ENCODE measurements at places on chromosomes 5 and 9. TPM values are rescaled to one million over a fixed set of nuclear protein-coding genes. Genes with fewer than 3 reads are reported as not detected.

DNA sequence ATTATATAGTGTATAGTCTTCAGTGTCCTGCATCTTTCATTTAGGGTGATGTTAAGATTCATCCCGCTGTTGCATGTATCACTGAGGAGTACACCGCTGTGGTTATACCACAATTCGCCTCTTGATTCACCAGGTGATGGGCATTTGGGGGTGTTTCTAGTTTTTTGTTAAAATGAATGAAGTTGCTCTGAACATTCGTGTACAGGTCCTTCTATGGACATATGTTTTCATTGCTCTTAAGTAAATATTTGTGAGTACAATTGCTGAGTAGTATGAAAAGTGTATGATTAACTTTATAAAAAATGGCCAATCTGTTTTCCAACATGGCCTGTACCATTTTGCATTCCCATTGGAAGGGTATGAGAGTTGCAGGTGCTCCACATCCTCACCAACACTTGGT lies 61.7 kb downstream of the PLAC8L1 start:
- DNase-seq: no peak

GRCh38 chr9:131977109-131977838 lies 102.4 kb downstream of the MED27 start:
- no peak for DNase-seq

- DNase-seq: no peak
These were observed 22.4 kb upstream of the PLPP1 start for GRCh38 chr5:55557123-55557522.

- no peak for DNase-seq
These were observed 50.0 kb downstream of the RGS3 start for GRCh38 chr9:113513536-113513935.

DNA sequence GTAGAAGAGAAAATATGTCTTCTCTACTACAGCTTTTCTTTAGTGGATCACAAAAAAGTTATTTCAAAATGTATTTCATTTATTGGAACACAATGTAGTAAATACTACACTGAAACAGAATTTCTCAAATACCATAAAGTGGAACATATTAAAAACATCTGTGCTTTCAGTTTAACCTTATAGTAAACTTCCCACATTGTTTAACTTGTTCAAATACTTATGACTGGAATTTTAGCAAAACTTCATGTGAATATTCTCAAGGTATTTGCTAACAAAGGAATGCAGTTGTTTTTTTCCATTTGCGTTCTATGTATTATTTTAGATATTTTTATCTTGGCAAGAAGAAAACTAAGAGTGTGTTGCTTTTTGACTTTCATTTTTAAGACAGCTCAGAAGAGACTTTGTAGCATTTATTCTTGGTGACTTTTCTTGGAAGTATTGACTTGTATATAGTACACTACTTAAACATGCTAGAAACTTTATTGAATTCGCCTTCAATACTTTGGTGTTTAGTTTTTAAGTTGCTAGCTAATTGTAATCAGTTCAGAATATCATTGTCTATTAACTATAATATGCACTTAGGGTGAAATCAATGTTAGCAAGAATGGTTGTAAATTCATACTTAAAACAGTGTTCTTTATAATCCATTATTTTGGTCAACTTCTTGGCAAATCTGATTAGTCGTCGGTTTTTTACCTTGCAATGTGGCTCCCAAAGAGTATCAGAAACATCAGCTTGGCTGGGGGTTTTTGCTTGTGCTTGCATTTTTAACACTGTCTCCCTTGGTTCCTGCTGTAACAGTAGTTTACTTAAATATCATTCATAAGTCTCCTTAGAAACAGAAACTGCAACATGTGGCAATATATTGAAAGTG lies 5.0 kb upstream of the RHOBTB3 start:
- DNase-seq: no peak

The ZNF483 gene
- 8.2 TPM for total RNA-seq

The FAM170A gene
- not detected for total RNA-seq

Measured in activated naive CD4-positive, alpha-beta T cell treated with anti-CD3 and anti-CD28 coated beads, Interleukin-2, amount 50 U/mL, for 72 hours (primary cell).